Small intestine (tissue), 16 donors: ENCODE measurements at places on chromosomes 2 and 18.
A peak's percentile ranks its signal among the peaks of the same experiment; 100 is the strongest.

DNA sequence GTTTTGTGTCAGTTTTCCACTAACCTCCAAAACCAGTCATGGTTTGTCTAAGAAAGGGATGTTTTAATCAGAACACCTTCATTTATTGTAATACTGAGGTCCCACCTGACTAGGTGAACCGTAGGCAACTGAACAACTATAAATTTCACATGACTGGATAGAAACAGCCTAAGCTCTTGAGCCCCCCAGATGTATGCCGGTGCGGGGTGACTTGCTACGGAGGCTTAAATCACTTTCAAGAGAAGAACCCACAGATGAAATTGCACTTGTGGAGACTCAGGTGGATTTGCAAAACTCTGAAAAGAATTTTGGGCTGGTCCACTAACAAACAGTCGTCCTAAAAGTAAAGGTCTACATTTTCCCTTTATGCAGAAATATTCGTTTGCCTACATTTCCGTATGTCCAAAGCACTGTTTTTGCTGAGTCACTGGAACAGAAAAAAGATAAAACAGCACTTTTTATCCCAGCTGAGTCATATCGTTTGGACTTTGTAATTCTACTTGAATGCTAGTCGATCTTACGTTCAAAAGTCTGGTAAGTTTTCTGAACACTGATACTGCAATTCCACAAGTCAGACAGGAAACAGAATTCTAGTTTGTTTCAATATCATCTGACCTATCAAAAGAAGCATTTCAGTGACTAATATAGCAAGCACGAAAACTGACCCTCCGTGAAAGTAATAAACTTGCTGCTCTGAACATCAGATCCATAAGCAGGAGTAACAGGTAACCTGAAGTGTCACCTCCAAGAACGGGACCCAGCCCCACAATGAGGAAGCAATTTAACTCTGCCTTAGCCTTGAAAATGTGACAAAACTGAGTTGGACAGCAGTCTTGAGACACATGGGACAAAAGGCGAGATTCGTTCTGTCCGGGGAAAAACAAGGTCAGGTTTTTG lies 18.1 kb downstream of the ZNF516 start:
- peak; percentile 89 for DNase-seq

DNA sequence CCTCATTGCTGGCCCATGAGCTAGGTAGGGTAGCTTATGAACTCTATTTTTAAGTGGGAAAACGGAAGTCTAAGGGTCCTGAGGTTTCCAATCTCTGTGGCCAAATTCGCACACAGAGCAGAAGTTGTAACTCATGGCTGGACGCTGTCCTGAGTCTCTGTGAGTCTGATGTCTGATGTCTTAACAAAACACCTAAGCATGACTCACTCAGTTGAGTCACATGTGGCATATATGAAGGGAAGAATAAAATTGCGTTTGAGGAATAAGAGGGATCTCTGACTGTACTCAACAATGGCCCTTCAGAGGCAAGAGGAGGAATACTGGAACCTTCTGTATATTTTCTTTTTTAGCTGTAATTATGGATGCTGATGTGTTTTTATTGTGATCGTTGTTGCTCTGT lies 569.7 kb downstream of the RIT2 start:
- no peak for DNase-seq

DNA sequence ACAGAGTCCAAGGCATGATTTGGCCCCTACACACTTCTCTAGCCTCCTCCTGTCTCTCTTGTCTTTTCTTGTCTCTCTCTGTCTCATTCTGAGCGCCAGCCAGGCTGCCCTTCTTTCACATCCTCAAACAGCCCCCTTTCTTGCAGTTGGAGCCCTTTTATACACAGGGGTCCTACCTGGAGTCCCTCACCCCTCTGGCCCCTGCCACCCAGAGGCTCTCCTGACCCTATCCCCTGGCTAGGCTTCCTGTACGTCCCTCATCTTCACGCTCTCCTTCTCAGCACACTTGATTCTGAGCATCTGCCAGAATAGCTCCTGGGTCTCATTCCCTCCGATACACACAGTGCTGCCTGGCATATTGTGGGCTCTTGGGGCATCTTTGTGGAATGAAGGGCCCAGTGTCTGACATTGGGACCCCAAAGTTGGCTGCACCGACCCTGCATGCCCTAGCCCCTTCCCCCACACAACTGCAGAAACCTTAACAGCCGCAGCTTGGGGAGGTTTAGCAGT lies 261.9 kb downstream of the DYSF start:
- DNase-seq = no peak

DNA sequence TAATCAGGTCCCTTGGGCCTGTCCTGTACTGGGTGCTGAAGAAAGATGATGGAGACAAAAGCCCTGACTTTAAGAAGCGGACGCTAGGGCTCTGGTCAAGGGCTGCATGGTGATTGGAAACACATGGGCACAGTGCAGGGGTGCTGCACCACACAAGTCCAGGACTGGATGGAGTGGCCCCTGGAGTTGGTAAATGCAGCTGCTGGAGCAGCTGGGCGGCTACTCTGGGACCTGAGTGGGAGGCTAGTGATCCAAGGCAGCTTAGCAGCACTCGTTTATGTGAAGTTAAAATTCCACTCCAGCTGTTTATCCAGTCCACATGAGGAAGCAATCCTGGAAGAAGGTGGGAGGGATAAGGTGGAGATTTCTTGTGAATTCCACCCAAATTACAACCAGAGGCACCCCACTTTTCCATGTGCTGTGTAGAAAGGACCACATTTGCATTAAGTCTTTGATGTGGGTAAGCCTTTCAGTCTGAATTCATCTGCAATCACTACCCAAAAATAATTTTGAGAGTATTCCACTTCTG lies 24.9 kb downstream of the MERTK start:
- DNase-seq = no peak

- DNase-seq = no peak
These were observed 36.0 kb downstream of the KLHL29 start for GRCh38 chr2:23420840-23421476.

GRCh38 chr2:113876503-113877387 lies 13.1 kb upstream of the ACTR3 start:
- DNase-seq = peak; percentile 72

GRCh38 chr2:203890733-203891132 lies 23.2 kb downstream of the CTLA4 start:
- DNase-seq = no peak

- DNase-seq = no peak
These were observed 146.7 kb downstream of the LRATD1 start for GRCh38 chr2:14779252-14779651.

DNA sequence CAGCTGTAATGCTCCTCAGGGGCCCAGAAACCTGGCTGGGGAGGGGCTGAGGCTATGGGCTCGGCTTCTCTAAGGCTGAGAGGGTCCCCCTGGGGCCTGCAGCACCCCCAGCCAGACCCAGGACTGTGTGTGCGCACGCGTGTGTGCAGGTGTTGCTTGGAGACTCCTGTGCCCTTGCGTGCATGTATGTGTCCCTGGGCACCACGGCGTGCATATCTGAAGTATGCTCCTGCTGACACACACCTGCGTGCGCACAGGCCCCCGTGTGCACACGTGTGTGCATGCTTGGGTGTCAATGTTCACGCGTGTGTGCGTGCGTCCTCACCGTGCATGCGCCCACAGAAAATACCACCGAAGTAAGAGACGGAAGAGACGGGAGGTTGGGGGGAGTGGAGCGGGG lies 14.9 kb upstream of the ECEL1 start:
- peak; percentile 51 for DNase-seq
